ENCODE measurements at places on chromosomes 7 and 10. TPM values are rescaled to one million over a fixed set of nuclear protein-coding genes. Genes with fewer than 3 reads are reported as not detected.

Gene SRGN
- 121 TPM for total RNA-seq

Gene SPDYE2
- not detected for total RNA-seq

Gene APBB1IP
- 1.6 TPM for total RNA-seq

Gene CYP2W1
- total RNA-seq = not detected

Gene HIPK2
- total RNA-seq = 45.1 TPM

Gene NPSR1
- not detected for total RNA-seq

Gene STEAP2
- total RNA-seq = 2.7 TPM

Gene SLC39A12
- total RNA-seq = not detected

Gene UTF1
- total RNA-seq = not detected

Gene NEUROG3
- total RNA-seq = not detected

Gene FBXL13
- total RNA-seq = 0.51 TPM

Gene ZNF853
- total RNA-seq = 5.6 TPM

Gene ANKRD30A
- not detected for total RNA-seq

Gene RAB19
- 3.6 TPM for total RNA-seq

Gene GRID2IP
- total RNA-seq = not detected

Gene EVX1
- total RNA-seq = not detected

Gene CNNM1
- total RNA-seq = 0.63 TPM

Gene CFAP46
- total RNA-seq = 1.1 TPM

Gene FAM25A
- total RNA-seq = not detected

All from epithelial cell of proximal tubule (primary cell).